ENCODE measurements at places on chromosomes 1 and 21. TPM values are rescaled to one million over a fixed set of nuclear protein-coding genes. Genes with fewer than 3 reads are reported as not detected.

Gene TRIM17
- total RNA-seq: 0.49 TPM

Gene NTMT2
- not detected for total RNA-seq

Gene AIDA
- 60.7 TPM for total RNA-seq

Gene PRAMEF5
- total RNA-seq: not detected

Gene KDF1
- total RNA-seq: under 0.01 TPM

Gene S100A7
- not detected for total RNA-seq

Gene OR6N2
- total RNA-seq: not detected

Gene FCER1A
- not detected for total RNA-seq

Gene PPIE
- total RNA-seq: 26.3 TPM

Gene AIRE
- not detected for total RNA-seq

Gene CDCA8
- 1.8 TPM for total RNA-seq

Gene TMEM269
- under 0.01 TPM for total RNA-seq

Gene SPRR4
- not detected for total RNA-seq

Gene LDLRAD2
- 0.16 TPM for total RNA-seq

Gene DENND2D
- 10.0 TPM for total RNA-seq

Gene TTC24
- total RNA-seq: not detected

Gene GCSAML
- not detected for total RNA-seq

Gene HOOK1
- not detected for total RNA-seq

Gene ST7L
- total RNA-seq: 22.6 TPM

Gene RPTN
- not detected for total RNA-seq

Gene CLCA2
- total RNA-seq: 7.7 TPM

Gene CREG1
- 63.6 TPM for total RNA-seq

Gene NUAK2
- 13.8 TPM for total RNA-seq

Gene WDR64
- not detected for total RNA-seq

Gene ERICH3
- total RNA-seq: not detected

Gene MFAP2
- total RNA-seq: 88.9 TPM

Gene MXRA8
- 684 TPM for total RNA-seq

Gene LRRIQ3
- 0.65 TPM for total RNA-seq

Gene MYOG
- total RNA-seq: not detected

Gene BARHL2
- total RNA-seq: not detected

Gene PGBD5
- total RNA-seq: 0.16 TPM

Gene SPRR1B
- total RNA-seq: not detected

Gene CHTOP
- total RNA-seq: 44.3 TPM

Gene PADI4
- not detected for total RNA-seq

Gene RXFP4
- total RNA-seq: not detected

Gene FOXO6
- not detected for total RNA-seq

Gene TTC22
- total RNA-seq: not detected

Data from hair follicle dermal papilla cell (primary cell).